ENCODE measurements at places on chromosomes 4 and X. TPM values are rescaled to one million over a fixed set of nuclear protein-coding genes. Genes with fewer than 3 reads are reported as not detected.

- H3K4me3 ChIP-seq: no peak overlapping the region
- no peaks in the 10 kb centered on the region for H3K36me3 ChIP-seq
- no peak overlapping the region for H3K27ac ChIP-seq
Observed at GRCh38 chrX:12770440-12770839, 20.8 kb upstream of the PRPS2 start.

- no peaks in the 10 kb centered on the region for H3K27me3 ChIP-seq
- peak overlapping the region; percentile 26 for H3K27ac ChIP-seq
- DNase-seq: no peak
- peaks cover 65% of the 10 kb centered on the region for H3K4me1 ChIP-seq
- H3K36me3 ChIP-seq: peaks cover 28% of the 10 kb centered on the region
- H3K4me3 ChIP-seq: no peak overlapping the region
Observed at GRCh38 chr4:153479101-153479500, 12.9 kb downstream of the TMEM131L start.

GRCh38 chr4:69984030-69984443 is 11.7 kb upstream of the STATH start:
- H3K27me3 ChIP-seq: no peaks in the 10 kb centered on the region
- no peak overlapping the region for H3K27ac ChIP-seq
- H3K36me3 ChIP-seq: no peaks in the 10 kb centered on the region
- no peak overlapping the region for H3K4me3 ChIP-seq
- no peaks in the 10 kb centered on the region for H3K4me1 ChIP-seq

GRCh38 chr4:187887906-187888305 is 107.7 kb upstream of the ZFP42 start:
- no peaks in the 10 kb centered on the region for H3K36me3 ChIP-seq
- H3K4me3 ChIP-seq: no peak overlapping the region
- H3K27ac ChIP-seq: no peak overlapping the region
- no peak for DNase-seq
- no peaks in the 10 kb centered on the region for H3K4me1 ChIP-seq

GRCh38 chr4:135411251-135411650 is 1209.7 kb upstream of the PABPC4L start:
- no peak for DNase-seq
- no peak overlapping the region for H3K4me3 ChIP-seq
- H3K36me3 ChIP-seq: no peaks in the 10 kb centered on the region
- H3K27me3 ChIP-seq: no peaks in the 10 kb centered on the region

- no peaks in the 10 kb centered on the region for H3K36me3 ChIP-seq
- peaks cover 18% of the 10 kb centered on the region for H3K4me1 ChIP-seq
- DNase-seq: peak; percentile 66
- H3K27me3 ChIP-seq: peaks cover 2% of the 10 kb centered on the region
- H3K4me3 ChIP-seq: no peak overlapping the region
Observed at GRCh38 chr4:99405433-99406115, 29.6 kb downstream of the ADH7 start.

- H3K27me3 ChIP-seq: no peaks in the 10 kb centered on the region
- no peak for DNase-seq
Observed at GRCh38 chrX:66676990-66677389, 38.1 kb upstream of the EDA2R start.

GRCh38 chr4:87322754-87323153 is at the start of gene HSD17B13:
HSD17B13 (minus strand) TSS chr4:87322882; CDS start chr4:87322841, 41 bp downstream.
- no peak within 1 kb of the TSS for H3K27ac ChIP-seq
- H3K36me3 ChIP-seq: no peaks in the 10 kb centered on the region
- H3K27me3 ChIP-seq: no peaks in the 10 kb centered on the region

- no peak overlapping the region for H3K27ac ChIP-seq
- H3K4me3 ChIP-seq: no peak overlapping the region
Observed at GRCh38 chr4:168415911-168416310, 64.4 kb downstream of the DDX60L start.

DNA sequence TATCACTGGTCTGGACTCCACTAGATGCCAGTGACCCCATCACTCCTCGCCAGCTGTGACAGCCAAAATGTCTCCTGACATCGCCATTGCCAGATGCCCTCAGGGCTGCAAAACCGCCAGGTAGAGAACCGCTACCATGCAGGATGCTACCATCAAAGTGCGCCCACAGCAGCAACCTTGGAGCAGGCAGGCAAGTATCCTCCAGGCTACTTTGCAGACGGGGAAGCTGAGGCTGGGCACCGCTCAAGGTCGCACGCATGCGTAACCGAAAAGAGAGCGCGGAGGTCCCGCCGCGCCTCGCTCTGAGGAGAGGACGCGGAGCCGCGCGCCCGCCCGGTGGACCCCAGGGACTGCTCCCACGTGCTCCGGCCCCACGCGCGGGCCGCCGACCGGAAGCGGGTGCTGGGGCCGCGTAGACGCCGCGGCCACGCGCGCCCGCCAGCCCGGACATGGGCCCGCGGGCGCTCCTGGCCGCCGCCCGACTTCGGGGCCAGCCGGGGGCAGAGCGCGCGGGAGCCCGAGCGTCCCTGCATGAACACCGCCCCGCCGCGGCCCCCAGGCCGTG is at the start of gene STS:
Gene STS, plus strand, starts transcription at position 300 of the 565 bp plus-strand sequence. CDS start 105,488 bp downstream, outside the sequence.
- H3K4me3 ChIP-seq: peak within 1 kb of the TSS; percentile 80
- H3K27ac ChIP-seq: peak within 1 kb of the TSS; percentile 85
- H3K27me3 ChIP-seq: no peaks in the 10 kb centered on the region
- H3K4me1 ChIP-seq: peaks cover 15% of the 10 kb centered on the region

The PCDH10 gene
- not detected for total RNA-seq

GRCh38 chr4:184817494-184818215 is 8.1 kb downstream of the ACSL1 start:
- H3K36me3 ChIP-seq: no peaks in the 10 kb centered on the region
- no peak for DNase-seq
- H3K4me1 ChIP-seq: peaks cover 35% of the 10 kb centered on the region
- no peaks in the 10 kb centered on the region for H3K27me3 ChIP-seq

DNA sequence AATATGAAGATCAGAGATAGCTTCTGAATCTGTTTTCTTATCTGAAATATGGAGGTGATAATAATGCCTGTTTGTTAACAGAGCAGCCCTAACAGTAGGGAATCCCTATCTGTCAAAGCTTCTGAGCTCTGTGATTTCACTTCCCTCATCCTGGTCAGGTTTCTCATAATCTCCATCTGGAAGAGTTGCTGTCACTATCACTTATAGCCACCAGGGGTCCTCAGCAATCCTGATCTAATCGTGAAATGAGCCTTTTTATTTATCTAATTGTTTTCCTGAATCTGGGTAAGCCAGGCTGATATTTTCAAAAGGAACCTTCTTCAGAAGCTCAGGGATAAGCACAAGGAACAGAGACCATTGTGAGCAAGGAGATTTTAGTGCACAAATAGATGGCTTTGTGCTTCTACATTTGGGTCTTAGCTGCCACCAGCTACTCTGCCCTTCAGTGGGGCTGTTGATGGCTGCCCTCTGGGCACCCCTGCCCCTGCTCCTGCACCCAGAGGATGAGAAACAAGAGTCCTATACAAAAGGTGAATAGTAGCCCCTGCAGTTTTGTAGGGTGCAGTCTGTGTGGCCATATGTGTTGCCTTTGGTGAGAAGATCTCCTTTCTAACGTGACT is 196.4 kb upstream of the RADX start:
- no peaks in the 10 kb centered on the region for H3K4me1 ChIP-seq
- H3K27me3 ChIP-seq: no peaks in the 10 kb centered on the region
- DNase-seq: no peak

The TCEAL2 gene
- total RNA-seq: 0.40 TPM

- peak; percentile 38 for DNase-seq
- peaks cover 2% of the 10 kb centered on the region for H3K27me3 ChIP-seq
- H3K36me3 ChIP-seq: no peaks in the 10 kb centered on the region
- H3K27ac ChIP-seq: no peak overlapping the region
Observed at GRCh38 chrX:134929808-134930207, 61.0 kb upstream of the SMIM10 start.

GRCh38 chrX:11641349-11642065 is 24.2 kb downstream of the ARHGAP6 start:
- DNase-seq: no peak
- H3K27me3 ChIP-seq: peaks cover 3% of the 10 kb centered on the region
- H3K4me1 ChIP-seq: no peaks in the 10 kb centered on the region
- H3K27ac ChIP-seq: no peak overlapping the region
- H3K4me3 ChIP-seq: no peak overlapping the region
- no peaks in the 10 kb centered on the region for H3K36me3 ChIP-seq

The GLOD5 gene
- not detected for total RNA-seq

The GYG2 gene
- total RNA-seq: not detected

The CXorf58 gene
- not detected for total RNA-seq

- no peak overlapping the region for H3K4me3 ChIP-seq
- no peaks in the 10 kb centered on the region for H3K36me3 ChIP-seq
- no peak for DNase-seq
- no peaks in the 10 kb centered on the region for H3K4me1 ChIP-seq
Observed at GRCh38 chrX:85359051-85359450, 20.4 kb downstream of the POF1B start.

- DNase-seq: no peak
- no peaks in the 10 kb centered on the region for H3K27me3 ChIP-seq
- H3K36me3 ChIP-seq: no peaks in the 10 kb centered on the region
- no peak overlapping the region for H3K27ac ChIP-seq
- no peak overlapping the region for H3K4me3 ChIP-seq
Observed at GRCh38 chrX:31832263-31832662, 760.4 kb upstream of the FTHL17 start.

GRCh38 chr4:175905925-175906324 is 93.9 kb upstream of the GPM6A start:
- H3K4me3 ChIP-seq: no peak overlapping the region
- no peak overlapping the region for H3K27ac ChIP-seq
- H3K36me3 ChIP-seq: no peaks in the 10 kb centered on the region
- no peak for DNase-seq

GRCh38 chr4:138329506-138330070 is 87.4 kb upstream of the SLC7A11 start:
- H3K27ac ChIP-seq: no peak overlapping the region
- H3K27me3 ChIP-seq: no peaks in the 10 kb centered on the region
- H3K4me3 ChIP-seq: no peak overlapping the region
- DNase-seq: no peak
- no peaks in the 10 kb centered on the region for H3K4me1 ChIP-seq
- no peaks in the 10 kb centered on the region for H3K36me3 ChIP-seq

The ATP2B3 gene
- not detected for total RNA-seq

GRCh38 chr4:25361253-25361652 is 15.8 kb upstream of the ANAPC4 start:
- no peaks in the 10 kb centered on the region for H3K27me3 ChIP-seq
- no peaks in the 10 kb centered on the region for H3K4me1 ChIP-seq
- no peak overlapping the region for H3K4me3 ChIP-seq
- no peak overlapping the region for H3K27ac ChIP-seq
- no peak for DNase-seq

GRCh38 chr4:165774326-165774725 is 98.7 kb upstream of the TLL1 start:
- no peak overlapping the region for H3K27ac ChIP-seq
- no peaks in the 10 kb centered on the region for H3K27me3 ChIP-seq
- H3K4me3 ChIP-seq: no peak overlapping the region

DNA sequence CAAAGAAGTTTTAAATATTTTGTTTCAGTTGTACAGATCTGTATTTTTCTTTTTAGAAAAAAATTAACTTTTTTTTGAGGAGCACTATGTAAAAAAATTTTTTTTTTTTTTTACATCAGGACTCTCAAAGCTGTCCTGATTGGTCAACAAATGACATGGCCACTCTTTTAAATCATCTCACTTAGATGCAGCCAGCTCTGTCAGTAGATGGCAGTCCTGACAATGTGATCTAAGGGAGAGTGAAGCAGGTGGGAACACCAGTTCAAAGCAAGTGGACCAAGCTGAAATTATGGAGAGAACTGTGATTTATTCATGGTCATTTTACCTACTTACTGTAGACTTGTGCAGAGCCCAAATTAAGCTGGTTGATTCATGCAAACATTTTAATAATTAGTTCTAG is 174.7 kb upstream of the GPRIN3 start:
- no peaks in the 10 kb centered on the region for H3K27me3 ChIP-seq
- H3K27ac ChIP-seq: no peak overlapping the region
- H3K4me1 ChIP-seq: no peaks in the 10 kb centered on the region
- no peak overlapping the region for H3K4me3 ChIP-seq
- no peaks in the 10 kb centered on the region for H3K36me3 ChIP-seq

GRCh38 chrX:142036116-142036515 is 132.4 kb downstream of the MAGEC1 start:
- H3K4me3 ChIP-seq: no peak overlapping the region
- H3K27me3 ChIP-seq: no peaks in the 10 kb centered on the region

- peaks cover 13% of the 10 kb centered on the region for H3K36me3 ChIP-seq
- no peaks in the 10 kb centered on the region for H3K4me1 ChIP-seq
- no peak overlapping the region for H3K27ac ChIP-seq
- DNase-seq: no peak
Observed at GRCh38 chrX:64334467-64334866, 60.8 kb downstream of the MTMR8 start.

DNA sequence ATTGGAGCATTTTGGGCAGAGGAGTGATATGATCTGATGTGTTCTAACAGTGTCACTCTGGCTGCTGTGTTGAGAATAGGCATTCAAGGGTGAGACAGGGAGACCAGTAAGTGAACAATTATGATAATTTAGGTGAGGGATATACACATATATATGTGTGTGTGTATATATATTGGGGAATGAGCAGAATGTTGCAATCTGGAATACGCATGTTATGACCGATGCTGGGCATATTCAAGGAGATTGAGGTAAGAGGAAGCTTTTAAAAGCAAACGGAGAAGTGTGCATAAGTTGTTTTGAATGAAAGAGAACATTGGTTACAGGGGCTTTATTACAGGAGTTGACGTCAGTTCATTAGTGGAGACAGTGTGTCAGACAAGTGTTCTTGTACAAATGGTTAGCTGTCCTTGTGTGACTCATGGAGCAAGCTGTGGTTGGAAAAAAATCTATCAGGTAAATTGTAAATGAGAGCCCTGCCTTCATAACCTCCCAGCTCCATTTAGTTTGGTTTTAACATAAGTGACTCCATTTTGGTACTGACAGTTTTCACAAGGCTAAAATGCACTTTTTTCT is 442.5 kb upstream of the LCORL start:
- no peak overlapping the region for H3K4me3 ChIP-seq
- no peak for DNase-seq
- H3K27ac ChIP-seq: no peak overlapping the region
- H3K36me3 ChIP-seq: no peaks in the 10 kb centered on the region
- no peaks in the 10 kb centered on the region for H3K27me3 ChIP-seq
- no peaks in the 10 kb centered on the region for H3K4me1 ChIP-seq

DNA sequence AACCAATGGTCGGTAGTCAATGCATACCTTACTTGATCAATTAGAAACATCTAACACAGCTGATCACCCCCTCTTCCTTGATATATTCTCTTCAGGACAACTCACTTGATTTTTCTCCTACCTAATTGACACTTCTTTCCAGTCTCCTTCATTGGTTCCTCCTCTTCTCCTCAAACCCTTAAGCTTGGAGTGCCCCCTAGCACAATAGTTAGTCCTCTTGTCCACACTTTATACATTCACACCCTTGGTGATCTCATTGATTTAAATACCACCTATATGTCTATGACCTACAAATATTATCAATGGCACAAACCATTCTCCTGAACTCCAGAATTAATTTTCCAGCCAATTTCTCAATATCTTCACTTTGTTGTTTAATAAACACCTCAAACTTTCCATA is 724.0 kb downstream of the ADGRL3 start:
- no peak overlapping the region for H3K27ac ChIP-seq
- H3K4me1 ChIP-seq: no peaks in the 10 kb centered on the region
- DNase-seq: no peak
- H3K36me3 ChIP-seq: no peaks in the 10 kb centered on the region
- no peak overlapping the region for H3K4me3 ChIP-seq

- H3K4me3 ChIP-seq: no peak overlapping the region
- no peak for DNase-seq
- H3K27ac ChIP-seq: no peak overlapping the region
- no peaks in the 10 kb centered on the region for H3K4me1 ChIP-seq
- no peaks in the 10 kb centered on the region for H3K27me3 ChIP-seq
Observed at GRCh38 chrX:55028040-55028439, 2.7 kb downstream of the ALAS2 start.

GRCh38 chr4:188767496-188767895 is 628.3 kb downstream of the TRIML1 start:
- no peaks in the 10 kb centered on the region for H3K36me3 ChIP-seq
- H3K27me3 ChIP-seq: no peaks in the 10 kb centered on the region
- H3K4me1 ChIP-seq: no peaks in the 10 kb centered on the region
- no peak overlapping the region for H3K27ac ChIP-seq
- no peak for DNase-seq
- no peak overlapping the region for H3K4me3 ChIP-seq

The P2RY4 gene
- total RNA-seq: 0.17 TPM
